ENCODE measurements at places on chromosomes 11 and 22. TPM values are rescaled to one million over a fixed set of nuclear protein-coding genes. Genes with fewer than 3 reads are reported as not detected.

The OR51T1 gene
- not detected for total RNA-seq

The GGTLC3 gene
- 3.8 TPM for total RNA-seq

The GRIK4 gene
- total RNA-seq = 8.4 TPM

The TTC36 gene
- total RNA-seq = 9.4 TPM

GRCh38 chr11:83409476-83409875, 123.3 kb upstream of the CCDC90B start:
- H3K4me3 ChIP-seq = no peak overlapping the region
- DNase-seq = no peak
- no peaks in the 10 kb centered on the region for H3K27me3 ChIP-seq
- no peaks in the 10 kb centered on the region for H3K36me3 ChIP-seq
- H3K4me1 ChIP-seq = no peaks in the 10 kb centered on the region

DNA sequence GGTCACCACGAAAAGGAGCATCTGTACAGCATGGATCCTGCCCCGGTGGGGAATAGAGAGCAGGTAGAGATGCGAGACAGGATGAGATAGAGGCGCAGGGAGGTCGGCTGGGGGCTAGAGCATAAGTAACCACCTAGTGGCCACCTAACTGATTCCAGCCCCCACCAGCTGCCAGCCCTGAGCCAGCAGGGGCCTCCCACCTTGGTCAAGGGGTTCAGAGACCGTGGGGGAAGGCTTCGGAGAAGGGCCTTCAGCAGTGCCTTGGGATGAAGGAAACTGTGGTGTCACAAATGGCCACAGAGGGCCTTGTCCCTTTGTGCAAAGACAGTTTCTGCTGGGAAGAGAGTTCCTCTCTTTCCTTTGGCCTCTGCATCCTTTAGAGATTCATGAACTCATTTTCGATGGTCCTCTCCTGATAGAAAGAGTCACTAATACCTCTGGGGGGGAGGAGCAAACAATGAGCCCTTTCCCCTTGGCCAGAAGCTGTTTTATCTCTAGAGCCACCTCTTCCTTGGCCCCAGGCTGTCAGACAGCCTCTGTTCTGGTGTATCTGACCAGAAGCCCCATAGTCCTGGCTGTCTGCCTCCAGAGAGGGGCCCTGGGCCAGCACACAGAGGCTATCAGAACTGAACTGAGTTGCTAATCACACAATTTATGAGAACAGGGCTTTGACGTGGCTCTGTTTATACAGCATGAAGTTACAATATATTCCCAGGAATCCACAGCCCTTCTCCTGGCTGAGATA, 146.0 kb downstream of the PARVA start:
- H3K4me1 ChIP-seq = no peaks in the 10 kb centered on the region
- H3K27me3 ChIP-seq = no peaks in the 10 kb centered on the region
- H3K4me3 ChIP-seq = no peak overlapping the region
- H3K27ac ChIP-seq = no peak overlapping the region
- peaks cover 7% of the 10 kb centered on the region for H3K36me3 ChIP-seq

GRCh38 chr22:39092111-39092862, 4.8 kb upstream of the APOBEC3H start:
- DNase-seq = no peak
- H3K36me3 ChIP-seq = no peaks in the 10 kb centered on the region
- H3K4me1 ChIP-seq = peaks cover 4% of the 10 kb centered on the region
- H3K27me3 ChIP-seq = no peaks in the 10 kb centered on the region
- H3K27ac ChIP-seq = peak overlapping the region; percentile 64

- H3K4me1 ChIP-seq = no peaks in the 10 kb centered on the region
- H3K4me3 ChIP-seq = no peak overlapping the region
- H3K36me3 ChIP-seq = no peaks in the 10 kb centered on the region
- no peaks in the 10 kb centered on the region for H3K27me3 ChIP-seq
- H3K27ac ChIP-seq = peak overlapping the region; percentile 10
- no peak for DNase-seq
These were observed 163.1 kb downstream of the PKNOX2 start for GRCh38 chr11:125327518-125328224.

DNA sequence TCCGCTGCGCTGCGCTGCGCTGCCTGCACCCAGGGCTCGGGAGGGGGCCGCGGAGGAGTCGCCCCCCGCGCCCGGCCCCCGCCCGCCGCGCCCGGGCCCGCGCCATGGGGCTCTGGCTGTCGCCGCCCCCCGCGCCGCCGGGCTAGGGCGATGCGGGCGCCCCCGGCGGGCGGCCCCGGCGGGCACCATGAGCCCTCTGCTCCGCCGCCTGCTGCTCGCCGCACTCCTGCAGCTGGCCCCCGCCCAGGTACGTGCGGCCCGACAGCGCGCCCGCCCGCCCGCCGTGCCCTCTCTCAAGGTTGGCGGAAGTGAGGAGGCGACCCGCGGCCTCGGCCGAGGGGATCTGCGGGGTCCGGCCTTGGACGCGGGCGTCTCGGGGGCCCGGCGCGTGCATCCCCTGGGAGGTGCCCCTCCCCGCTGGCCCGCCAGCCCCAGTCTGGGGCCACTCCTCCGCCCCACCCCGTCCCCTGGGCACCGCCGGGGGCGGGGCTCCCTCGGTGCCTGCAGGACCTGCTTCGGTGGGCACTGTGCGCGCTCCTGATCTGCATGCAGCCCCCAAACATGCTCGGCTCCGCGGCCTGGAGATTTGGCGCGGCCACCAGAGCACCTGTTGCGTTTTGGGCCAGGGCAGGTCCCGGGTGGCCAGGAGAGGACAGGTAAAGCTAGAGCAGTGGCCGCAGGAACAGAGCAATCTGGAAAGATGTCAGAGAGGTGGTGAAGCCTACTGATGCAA, 429 bp downstream of the VEGFB start:
- peak overlapping the region; percentile 66 for H3K4me3 ChIP-seq
- peak; percentile 68 for DNase-seq
- peaks cover 54% of the 10 kb centered on the region for H3K4me1 ChIP-seq
- H3K27me3 ChIP-seq = no peaks in the 10 kb centered on the region

- DNase-seq = no peak
- H3K36me3 ChIP-seq = peaks cover 4% of the 10 kb centered on the region
- H3K27ac ChIP-seq = no peak overlapping the region
- no peaks in the 10 kb centered on the region for H3K27me3 ChIP-seq
- H3K4me1 ChIP-seq = peaks cover 63% of the 10 kb centered on the region
- H3K4me3 ChIP-seq = no peak overlapping the region
These were observed 55.5 kb downstream of the MAPK1 start for GRCh38 chr22:21811982-21812381.

DNA sequence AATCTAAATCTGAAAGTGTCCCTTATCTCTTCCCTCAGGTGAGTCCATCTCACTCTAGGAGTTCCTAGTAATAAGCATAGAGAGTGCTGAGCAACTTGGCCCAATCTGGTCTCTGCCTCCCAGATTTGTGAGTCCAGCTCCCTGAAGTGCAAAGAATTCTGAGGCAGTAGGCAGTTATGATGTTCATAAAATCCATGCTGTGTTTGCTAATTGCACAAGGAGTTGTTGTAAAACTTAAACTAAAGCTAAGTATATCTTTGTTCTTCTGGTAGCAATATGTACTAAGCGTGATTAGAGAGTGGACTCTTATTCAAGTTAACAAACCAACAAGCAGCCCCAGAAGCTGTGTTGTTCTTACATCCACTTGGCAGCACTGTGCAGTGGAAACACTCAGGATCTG, 7.6 kb upstream of the PTH start:
- no peaks in the 10 kb centered on the region for H3K27me3 ChIP-seq
- H3K4me1 ChIP-seq = no peaks in the 10 kb centered on the region
- no peaks in the 10 kb centered on the region for H3K36me3 ChIP-seq
- no peak for DNase-seq

GRCh38 chr22:27896245-27896644, 22.8 kb downstream of the PITPNB start:
- H3K36me3 ChIP-seq = peaks cover 38% of the 10 kb centered on the region
- no peak overlapping the region for H3K27ac ChIP-seq
- H3K4me3 ChIP-seq = no peak overlapping the region
- DNase-seq = no peak

- DNase-seq = peak; percentile 15
- no peak overlapping the region for H3K27ac ChIP-seq
- H3K4me3 ChIP-seq = no peak overlapping the region
- H3K36me3 ChIP-seq = no peaks in the 10 kb centered on the region
- H3K27me3 ChIP-seq = no peaks in the 10 kb centered on the region
- peaks cover 12% of the 10 kb centered on the region for H3K4me1 ChIP-seq
These were observed 410.5 kb downstream of the TBC1D22A start for GRCh38 chr22:47172771-47173534.

GRCh38 chr11:94730153-94730552, 38.0 kb upstream of the AMOTL1 start:
- DNase-seq = no peak
- no peak overlapping the region for H3K27ac ChIP-seq
- H3K4me1 ChIP-seq = peaks cover 15% of the 10 kb centered on the region
- H3K36me3 ChIP-seq = no peaks in the 10 kb centered on the region
- no peaks in the 10 kb centered on the region for H3K27me3 ChIP-seq
- H3K4me3 ChIP-seq = no peak overlapping the region

- H3K27me3 ChIP-seq = no peaks in the 10 kb centered on the region
- no peak overlapping the region for H3K4me3 ChIP-seq
- no peaks in the 10 kb centered on the region for H3K4me1 ChIP-seq
- no peaks in the 10 kb centered on the region for H3K36me3 ChIP-seq
These were observed 126.1 kb downstream of the DSCAML1 start for GRCh38 chr11:117670924-117671323.

DNA sequence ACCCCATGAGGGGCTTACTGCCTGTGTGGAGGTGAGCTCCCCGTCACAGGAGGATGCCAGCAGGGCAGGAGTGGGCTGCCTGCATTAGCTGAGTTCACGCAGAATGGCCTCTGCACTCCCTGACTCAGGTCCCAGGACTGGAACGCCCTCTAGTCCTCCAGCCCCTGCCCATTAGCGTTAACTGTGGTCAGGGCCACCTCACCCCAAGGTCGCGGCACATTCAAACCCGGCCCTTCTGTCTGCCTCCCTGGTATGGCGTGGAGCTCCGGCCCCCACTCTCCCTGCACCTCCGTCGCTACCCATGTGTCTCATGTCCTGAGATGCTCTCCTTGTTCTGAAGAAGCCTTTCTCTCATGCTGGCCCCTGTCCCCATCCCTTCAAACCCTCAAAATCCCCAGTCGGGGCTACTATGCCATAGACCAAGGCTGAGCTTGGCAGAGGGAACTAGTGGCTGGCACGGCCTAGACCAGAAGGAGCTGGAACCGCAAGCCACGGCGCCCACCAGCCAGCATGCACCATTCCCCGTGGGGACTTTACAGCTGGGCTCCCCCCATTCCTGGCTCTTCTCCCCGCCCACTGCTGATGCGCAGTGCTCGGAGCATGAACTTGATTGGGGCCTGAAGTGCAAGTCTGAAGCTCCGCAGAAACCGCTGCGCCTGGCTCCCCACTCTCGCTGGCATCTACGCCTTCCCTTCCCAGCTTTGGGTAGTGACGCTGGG, 79.5 kb upstream of the RTL6 start:
- no peak overlapping the region for H3K4me3 ChIP-seq
- no peaks in the 10 kb centered on the region for H3K4me1 ChIP-seq
- no peaks in the 10 kb centered on the region for H3K27me3 ChIP-seq
- H3K36me3 ChIP-seq = no peaks in the 10 kb centered on the region
- no peak overlapping the region for H3K27ac ChIP-seq

DNA sequence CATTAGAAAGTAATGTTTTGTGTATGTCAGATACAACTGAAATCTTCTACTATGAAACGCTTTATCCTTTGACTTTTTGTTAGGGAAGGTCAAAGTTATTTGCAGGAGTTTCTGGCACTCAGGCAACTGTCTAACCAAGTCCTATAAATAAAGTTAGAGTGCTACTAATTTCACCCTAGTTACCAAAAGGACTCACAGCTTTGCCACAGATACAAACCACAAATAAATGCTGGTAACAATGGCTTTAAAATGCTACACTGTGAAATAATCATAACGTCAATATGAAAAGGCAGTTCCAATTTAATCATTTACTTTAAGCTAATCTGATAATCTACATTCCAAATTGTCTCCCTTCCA, 124.3 kb downstream of the RBFOX2 start:
- no peak overlapping the region for H3K27ac ChIP-seq
- peaks cover 7% of the 10 kb centered on the region for H3K4me1 ChIP-seq
- H3K27me3 ChIP-seq = no peaks in the 10 kb centered on the region
- no peak overlapping the region for H3K4me3 ChIP-seq
- H3K36me3 ChIP-seq = no peaks in the 10 kb centered on the region
- no peak for DNase-seq

DNA sequence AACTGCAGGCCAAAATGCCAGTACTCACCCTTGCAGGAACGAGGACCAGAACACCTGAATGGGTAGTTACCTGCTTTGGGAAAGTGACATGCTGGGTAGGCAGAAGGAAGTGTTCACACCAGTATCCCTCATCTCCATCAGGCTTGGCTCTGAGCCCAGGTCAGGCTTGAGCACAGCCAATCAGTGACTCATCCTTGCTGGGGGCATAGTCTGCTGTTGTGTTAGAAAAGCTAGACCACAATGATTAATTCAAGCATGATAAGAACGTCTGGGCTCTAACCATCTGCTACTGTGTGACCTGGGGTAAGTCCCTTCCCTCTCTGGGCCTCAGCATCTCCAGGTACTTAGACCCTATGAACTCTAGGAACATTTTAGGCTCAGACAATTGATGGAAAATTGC, 450.4 kb downstream of the MIAT start:
- peaks cover 2% of the 10 kb centered on the region for H3K4me1 ChIP-seq
- H3K27me3 ChIP-seq = no peaks in the 10 kb centered on the region
- H3K4me3 ChIP-seq = no peak overlapping the region
- no peak overlapping the region for H3K27ac ChIP-seq
- peak; percentile 43 for DNase-seq
- H3K36me3 ChIP-seq = no peaks in the 10 kb centered on the region

DNA sequence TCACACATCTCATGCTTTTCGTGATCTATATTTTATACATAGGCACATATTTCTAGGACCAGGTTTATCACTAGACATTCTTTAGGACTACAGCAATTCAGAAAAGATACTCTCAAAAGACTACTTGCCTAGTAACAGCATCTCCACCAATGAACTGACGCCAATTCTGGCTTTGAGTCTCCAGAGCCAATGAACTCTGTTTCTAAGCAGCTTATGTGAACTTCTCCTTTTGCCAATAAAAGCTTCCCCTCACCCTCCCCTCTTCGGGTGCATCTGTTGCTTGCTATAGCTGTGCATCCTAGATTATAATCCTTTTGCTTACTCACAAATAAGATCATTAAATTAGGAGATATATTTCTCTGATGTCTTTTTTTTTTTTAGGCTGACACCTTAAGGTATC, 11.4 kb upstream of the ANKK1 start:
- no peaks in the 10 kb centered on the region for H3K4me1 ChIP-seq
- H3K4me3 ChIP-seq = no peak overlapping the region
- H3K36me3 ChIP-seq = no peaks in the 10 kb centered on the region

GRCh38 chr11:117875382-117876058, 938 bp downstream of the FXYD6 start:
- peak overlapping the region; percentile 67 for H3K27ac ChIP-seq
- no peaks in the 10 kb centered on the region for H3K36me3 ChIP-seq
- peaks cover 47% of the 10 kb centered on the region for H3K4me1 ChIP-seq
- peak; percentile 62 for DNase-seq
- peak overlapping the region; percentile 53 for H3K4me3 ChIP-seq
- H3K27me3 ChIP-seq = peaks cover 8% of the 10 kb centered on the region
